ENCODE measurements at places on chromosomes 13 and 19. TPM values are rescaled to one million over a fixed set of nuclear protein-coding genes. Genes with fewer than 3 reads are reported as not detected.

GRCh38 chr13:62933809-62934208, 1518.2 kb upstream of the PCDH20 start:
- no peaks in the 10 kb centered on the region for H3K27me3 ChIP-seq
- no peak overlapping the region for H3K4me3 ChIP-seq
- DNase-seq, result no peak

GRCh38 chr13:86491121-86491520, 691.9 kb upstream of the SLITRK6 start:
- H3K4me3 ChIP-seq, result no peak overlapping the region
- H3K4me1 ChIP-seq, result no peaks in the 10 kb centered on the region
- no peaks in the 10 kb centered on the region for H3K27me3 ChIP-seq
- DNase-seq, result no peak

UNC13A gene
- total RNA-seq, result 1.2 TPM

KLHL26 gene
- total RNA-seq, result 5.1 TPM

Measured in endothelial cell (in vitro differentiated cells).